Smooth muscle cell of bladder (primary cell): ENCODE measurements at places on chromosomes 12 and 14. TPM values are rescaled to one million over a fixed set of nuclear protein-coding genes. Genes with fewer than 3 reads are reported as not detected.

Gene TAS2R8
- not detected in 2 replicates for total RNA-seq

Gene TMEM179
- total RNA-seq, result 0.14 TPM in 1 of 2 replicates, not detected in the other

Gene NRXN3
- total RNA-seq, result under 0.01 and 0.14 TPM in 2 replicates

Gene PTPRO
- 0.85 and 1.3 TPM in 2 replicates for total RNA-seq

Gene RNASE1
- total RNA-seq, result 0.09 TPM in 1 of 2 replicates, not detected in the other

Gene TMPO
- total RNA-seq, result 24.5 and 25.1 TPM in 2 replicates

Gene SDSL
- 17.5 and 18.3 TPM in 2 replicates for total RNA-seq

Gene P2RX7
- 0.65 and 1.7 TPM in 2 replicates for total RNA-seq

Gene TEX52
- not detected in 2 replicates for total RNA-seq

Gene MMP19
- 5.9 and 6.1 TPM in 2 replicates for total RNA-seq
